ENCODE measurements at places on chromosomes 13 and 19.
A peak's percentile ranks its signal among the peaks of the same experiment; 100 is the strongest.

- no peak for DNase-seq
Observed at GRCh38 chr13:46953331-46953730, 56.5 kb upstream of the HTR2A start.

DNA sequence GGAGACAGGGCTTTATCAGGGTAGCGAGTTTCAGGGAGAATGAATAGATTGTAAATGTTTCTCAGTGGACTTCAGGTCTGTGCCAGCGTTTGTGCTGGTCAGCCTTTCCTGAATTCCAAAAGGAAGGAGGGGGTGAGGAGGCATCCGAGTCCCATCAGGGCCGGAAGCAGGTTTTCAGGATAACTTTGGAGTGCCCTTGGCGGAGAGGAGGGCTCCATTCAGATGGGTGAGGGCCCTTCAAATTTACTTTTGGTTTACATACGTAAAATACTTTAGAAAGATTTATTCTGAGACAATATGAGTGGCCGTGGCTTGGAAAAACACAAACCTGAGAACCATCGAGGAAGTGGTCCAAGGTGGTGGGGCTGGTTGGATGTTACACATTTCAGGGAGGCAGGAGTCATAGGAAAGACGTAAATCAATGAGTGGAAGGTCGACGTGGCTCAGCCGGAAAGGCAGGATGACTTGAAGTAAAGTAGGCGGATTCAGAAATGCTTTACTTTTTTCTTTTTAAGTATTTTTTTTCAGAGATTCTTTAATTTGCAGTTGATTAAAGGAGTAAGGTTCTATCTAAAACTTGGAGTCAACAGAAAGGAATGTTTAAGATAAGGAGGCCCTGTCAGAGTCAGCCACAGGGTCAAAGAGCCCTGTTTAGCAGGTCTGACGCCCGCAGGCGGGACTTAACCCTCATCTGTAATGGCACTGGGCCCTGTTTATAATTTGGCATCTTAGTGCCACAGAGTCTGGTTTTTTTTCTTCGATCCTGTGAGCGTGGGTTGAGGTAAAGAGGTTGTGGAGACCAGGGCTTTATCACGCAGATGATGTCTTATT is 32.8 kb downstream of the ATP11A start:
- DNase-seq = peak; percentile 46

DNA sequence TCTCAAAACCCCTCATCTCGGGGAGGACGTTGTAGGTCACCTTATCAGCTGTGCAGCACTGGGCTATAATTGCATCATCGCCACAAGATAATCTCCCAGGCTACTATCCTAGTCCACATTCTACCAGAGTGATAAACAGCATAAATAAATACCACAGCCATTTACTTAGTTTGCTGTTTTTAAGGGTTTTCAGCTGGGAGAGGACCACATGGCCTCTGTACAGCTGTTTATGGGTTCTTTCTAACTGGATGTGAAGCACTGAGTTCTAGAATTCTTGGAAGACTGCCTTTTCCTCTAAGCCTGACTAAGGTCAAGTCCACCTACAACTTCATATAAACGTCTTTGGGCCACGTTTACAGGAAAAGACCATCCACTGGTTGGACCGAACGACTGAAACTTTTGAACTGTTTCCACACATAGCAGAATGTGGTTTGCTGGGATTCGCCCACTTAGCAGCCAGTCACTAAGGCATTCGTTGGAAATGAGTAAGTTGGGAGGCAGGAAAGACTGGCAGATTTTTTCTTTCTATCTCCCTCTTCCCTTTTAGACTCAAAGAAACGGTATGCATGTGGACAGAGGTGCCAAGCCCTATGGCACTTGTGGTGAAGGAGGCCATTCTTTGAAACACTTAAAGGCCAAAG is 752.5 kb upstream of the SGCG start:
- DNase-seq = no peak

DNA sequence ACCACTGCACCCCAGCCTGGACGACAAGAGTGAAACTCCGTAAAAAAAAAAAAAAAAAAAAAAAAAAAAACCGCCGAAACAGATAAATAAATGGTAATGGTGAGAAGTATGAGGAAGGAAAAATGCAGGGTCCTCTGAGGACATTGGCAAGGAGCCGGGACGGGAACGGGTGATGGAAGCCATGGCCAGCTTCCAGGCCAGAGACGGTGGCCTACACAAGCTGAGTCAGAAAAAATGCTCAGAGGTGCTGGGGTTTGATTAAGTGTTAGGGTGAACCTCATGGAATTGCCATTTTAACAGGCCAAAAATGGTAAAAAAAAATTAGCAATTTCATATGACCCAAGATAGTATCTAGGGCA is 866 bp upstream of the ZSWIM4 start:
- DNase-seq = no peak

- DNase-seq = no peak
Observed at GRCh38 chr19:30161770-30162169, 210.4 kb upstream of the ZNF536 start.

GRCh38 chr19:32581705-32582179 is 752 bp downstream of the PDCD5 start:
- DNase-seq = peak; percentile 60

DNA sequence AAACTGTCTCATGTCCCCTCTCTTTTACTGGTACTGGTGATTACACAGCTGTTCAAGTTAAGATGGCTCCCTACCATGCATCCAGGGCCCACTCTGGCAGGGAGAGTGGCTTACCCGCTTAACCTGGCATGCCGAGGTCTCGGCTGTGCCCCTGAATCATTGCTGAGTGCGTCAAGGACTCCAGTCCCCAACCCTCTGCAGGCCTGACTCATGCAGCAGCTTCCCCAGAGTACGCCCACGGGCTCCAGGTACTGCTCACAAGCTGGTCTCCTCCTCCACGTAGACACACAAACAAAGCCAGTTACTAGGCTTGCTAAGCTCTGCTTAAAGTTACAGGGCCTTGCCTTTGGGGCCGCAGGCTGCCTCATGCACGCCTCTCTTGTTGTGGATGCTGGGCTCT is 447.4 kb downstream of the COG6 start:
- peak; percentile 26 for DNase-seq

GRCh38 chr19:45765702-45766295 is 3.3 kb downstream of the SIX5 start:
- DNase-seq = no peak

GRCh38 chr13:38804536-38804935 is 117.7 kb downstream of the FREM2 start:
- no peak for DNase-seq

- no peak for DNase-seq
Observed at GRCh38 chr13:32300920-32301319, 14.2 kb downstream of the ZAR1L start.

DNA sequence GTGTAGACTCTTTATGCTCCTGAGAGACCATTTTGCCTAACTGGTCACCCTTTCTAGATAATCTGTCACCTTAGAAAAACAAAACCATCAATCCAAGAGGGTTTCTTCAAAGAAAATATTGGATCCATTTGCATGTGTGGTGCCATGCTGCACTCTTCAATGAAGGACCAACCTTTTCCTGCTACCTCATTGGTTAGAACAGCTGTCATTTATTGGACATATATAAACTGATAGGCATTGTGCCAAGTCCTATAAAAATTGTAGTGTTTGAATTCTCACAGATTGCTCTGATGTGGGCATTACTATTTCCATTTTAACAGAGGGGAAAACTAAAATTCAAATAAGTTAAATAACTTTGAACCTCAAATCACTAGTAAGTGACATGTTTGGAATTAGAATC is 333.2 kb downstream of the MYO16 start:
- DNase-seq = no peak

GRCh38 chr13:80039000-80039399 is 301.9 kb downstream of the SPRY2 start:
- DNase-seq = no peak

Measured in K562 (cell line).